ENCODE measurements at places on chromosomes 13 and 19.

DNA sequence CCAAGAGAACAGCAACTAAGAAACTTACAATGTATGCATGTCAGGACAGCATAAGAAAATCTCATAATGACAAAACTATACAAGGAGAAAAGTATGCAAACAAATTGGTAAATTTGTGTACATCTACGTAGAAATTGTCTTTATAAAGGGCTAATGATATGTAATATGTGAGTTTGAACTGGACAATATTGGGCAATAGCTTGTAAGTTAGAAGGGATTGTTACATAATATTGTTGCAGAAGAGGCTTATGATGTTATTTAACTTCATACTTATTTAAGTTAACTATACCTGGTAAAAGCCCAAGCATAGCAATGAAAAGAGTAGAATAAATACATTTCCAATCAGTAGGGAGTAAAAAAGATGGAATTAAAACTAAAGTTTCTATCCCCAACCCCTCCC lies 134.0 kb downstream of the MAB21L1 start:
- DNase-seq = no peak

- no peak for DNase-seq
Measured at GRCh38 chr19:2289714-2290435, 7.9 kb upstream of the PEAK3 start.

DNA sequence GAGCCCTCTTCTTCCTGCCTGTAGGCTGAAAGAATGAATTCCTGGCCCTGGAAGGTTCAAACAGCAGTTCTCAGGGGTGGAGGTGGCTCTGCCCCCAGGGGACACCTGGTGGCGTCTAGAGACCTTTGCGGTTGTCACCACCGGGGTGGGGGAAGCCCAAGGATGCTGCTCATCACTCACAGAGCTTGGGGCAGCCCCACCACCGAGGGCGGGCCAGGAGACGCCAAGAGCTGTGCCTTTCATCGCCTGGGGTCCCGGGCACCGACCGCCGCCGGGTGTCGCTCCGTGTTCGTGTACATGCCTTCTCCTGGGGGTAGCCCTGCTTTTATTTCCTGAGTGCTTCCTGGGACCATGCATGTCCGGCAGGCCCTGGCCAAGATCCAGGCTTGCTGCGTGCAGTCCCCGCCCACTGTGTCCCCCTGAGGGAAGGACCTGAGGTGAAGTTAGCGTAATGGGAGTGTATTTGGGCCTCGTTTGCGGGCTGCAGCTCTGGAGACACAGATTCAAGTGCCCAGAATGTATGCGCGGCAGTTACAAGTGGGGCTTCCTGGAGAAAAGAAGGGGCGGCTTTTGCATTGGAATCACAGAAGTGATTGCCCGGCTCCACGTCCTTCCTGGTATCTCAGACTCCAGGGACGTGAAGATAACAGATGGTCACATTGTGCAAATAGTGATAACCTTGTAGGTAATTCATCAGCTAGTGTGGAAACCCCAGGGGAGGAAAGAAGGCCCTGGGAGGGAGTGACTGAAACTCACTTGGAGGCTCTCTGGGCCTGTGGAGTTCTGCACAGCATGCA lies 7.8 kb downstream of the DOT1L start:
- peak; percentile 71 for DNase-seq

DNA sequence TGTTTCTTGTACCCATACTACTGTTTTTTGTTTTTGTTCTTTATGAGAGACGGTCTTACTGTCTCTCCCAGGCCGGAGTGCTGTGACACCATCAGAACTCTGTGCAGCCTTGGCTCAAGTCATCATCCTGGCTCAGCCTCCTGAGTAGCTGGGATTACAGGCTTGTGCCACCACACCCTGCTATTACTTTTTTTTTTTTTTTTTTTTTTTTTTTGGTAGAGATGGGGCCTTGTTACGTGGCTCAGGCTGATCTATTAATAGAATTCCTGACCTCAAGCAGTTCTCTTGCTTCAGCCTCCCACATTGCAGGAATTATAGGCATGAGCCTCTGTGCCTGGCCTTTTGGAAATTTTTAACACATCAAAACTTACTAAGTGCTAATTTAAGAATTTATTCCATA lies 2.9 kb upstream of the ZNF304 start:
- no peak for DNase-seq

DNA sequence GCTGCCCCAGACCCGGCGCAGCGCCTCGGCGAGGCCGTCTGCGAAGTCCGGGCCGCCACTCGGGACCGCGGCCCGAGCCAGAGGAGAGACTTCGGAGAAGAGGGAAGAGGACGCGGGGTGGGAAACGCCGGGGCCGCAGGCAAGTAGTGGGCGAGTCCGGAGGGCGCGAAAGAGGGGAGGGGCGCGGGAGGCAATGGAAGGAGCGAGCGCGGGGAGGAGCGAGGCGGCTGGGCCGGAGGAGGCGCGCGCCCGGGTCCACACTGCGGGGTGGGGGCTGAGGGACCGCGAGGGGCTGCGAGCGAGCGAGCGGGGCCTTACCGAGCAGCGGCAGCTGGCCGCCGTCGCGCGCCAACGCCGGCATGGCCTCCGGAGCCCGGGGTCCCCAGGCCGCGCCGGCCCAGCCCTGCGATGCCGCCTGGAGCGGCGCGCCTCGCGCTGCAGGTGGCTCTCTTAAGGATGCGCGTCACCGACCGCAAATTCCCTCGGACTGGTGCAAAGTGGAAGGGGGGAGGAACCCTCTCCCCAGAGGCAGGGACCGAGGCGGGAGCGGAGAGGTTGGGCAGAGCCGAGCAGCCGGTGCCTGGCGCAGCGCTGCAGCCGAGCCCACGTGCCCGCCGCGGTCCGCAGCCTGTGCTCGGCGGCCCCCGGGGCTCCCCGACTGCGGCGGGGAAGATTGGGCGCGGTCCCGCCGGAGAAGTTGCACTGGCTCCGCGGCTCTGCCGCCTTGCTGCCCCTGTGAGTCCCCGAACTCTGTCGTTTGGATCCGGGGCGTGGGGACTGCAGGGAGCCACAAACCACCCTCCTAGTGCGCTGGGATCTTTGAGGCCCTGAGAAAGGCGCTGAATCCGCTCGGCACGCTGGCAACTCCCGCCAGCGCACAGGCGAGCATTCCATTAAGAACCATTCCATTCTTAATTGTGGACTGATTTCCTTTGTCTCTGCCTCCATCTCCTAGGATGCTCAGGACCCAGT lies at the start of gene FLT3:
Gene FLT3 (minus strand): TSS at position 427 of the 972 bp plus-strand sequence. CDS start 66 bp downstream, at position 361.
- no peak for DNase-seq

DNA sequence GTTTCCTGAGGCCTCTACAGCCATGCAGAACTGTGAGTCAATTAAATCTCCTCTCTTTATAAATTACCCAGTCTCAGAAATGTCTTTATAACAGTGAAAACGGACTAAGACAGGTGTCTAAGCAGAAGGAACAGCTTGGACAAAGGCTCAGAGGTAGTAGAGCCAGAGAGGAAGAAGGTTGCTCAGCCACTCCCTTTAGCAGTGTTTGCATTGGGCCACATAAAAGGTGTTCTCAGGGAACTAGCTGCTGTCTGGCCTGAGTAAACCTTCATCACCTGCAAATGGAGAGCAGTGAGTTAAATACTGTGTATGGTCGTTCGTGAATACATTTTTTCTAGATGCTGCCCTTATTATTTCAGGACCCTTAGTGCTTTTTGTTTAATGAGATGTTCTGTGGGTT lies 383.4 kb downstream of the EFNB2 start:
- DNase-seq = no peak

GRCh38 chr13:53137779-53138178 lies 109.2 kb downstream of the OLFM4 start:
- DNase-seq = no peak

GRCh38 chr19:2507109-2507508 lies 31.2 kb downstream of the GADD45B start:
- DNase-seq = no peak

- DNase-seq = no peak
Measured at GRCh38 chr13:35744566-35745178, 268.2 kb upstream of the MAB21L1 start.

- DNase-seq = peak; percentile 78
Measured at GRCh38 chr19:48637948-48638830, 1.0 kb upstream of the DBP start.

GRCh38 chr19:16112778-16113177 lies 1.1 kb downstream of the RAB8A start:
- no peak for DNase-seq

DNA sequence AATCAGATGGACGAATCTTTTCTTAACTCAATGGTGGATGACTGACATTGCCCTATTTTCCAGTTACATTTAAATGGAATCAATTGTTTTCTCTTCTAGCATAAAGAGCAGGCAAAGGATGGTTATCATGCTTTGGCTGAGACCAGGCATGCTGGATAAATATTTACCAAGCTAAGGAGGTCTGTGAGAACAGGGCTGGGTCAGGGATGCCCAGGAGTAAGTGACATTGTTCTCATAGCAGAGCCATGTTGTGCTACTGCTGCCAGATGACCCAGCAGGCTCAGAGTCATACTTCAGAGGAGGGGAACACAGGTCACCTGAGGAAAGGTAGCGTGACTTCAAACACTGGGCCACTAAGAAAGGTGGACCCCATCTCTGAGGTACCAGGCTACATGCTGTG lies 116.0 kb upstream of the RNF113B start:
- DNase-seq = no peak

- no peak for DNase-seq
Measured at GRCh38 chr19:48487948-48488347, 18.8 kb downstream of the CYTH2 start.

- DNase-seq = no peak
Measured at GRCh38 chr13:113647351-113648215, 10.4 kb downstream of the ATP4B start.

- peak; percentile 85 for DNase-seq
Measured at GRCh38 chr19:52188822-52189734, 774 bp upstream of the PPP2R1A start.

GRCh38 chr19:2743099-2743498 lies 3.3 kb upstream of the SLC39A3 start:
- DNase-seq = no peak

DNA sequence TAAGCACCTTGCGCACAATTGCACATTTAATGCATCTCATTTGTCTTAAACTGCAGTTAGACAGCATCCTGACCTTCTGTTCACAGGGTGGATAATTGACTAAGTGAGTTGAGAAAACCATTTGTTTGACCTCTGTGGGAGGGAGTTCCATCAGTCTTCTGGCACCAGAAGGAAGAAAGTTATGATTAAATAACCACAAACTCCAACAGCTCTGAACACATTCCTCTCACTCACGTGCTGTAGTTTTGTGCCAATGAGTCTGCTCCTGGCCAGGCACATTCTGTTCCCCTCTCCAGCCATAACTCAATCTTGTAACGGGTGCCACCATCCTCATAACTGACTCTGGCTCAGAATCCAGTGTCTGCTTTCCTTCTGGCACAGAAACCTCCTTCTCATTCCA lies 817.2 kb downstream of the SLITRK1 start:
- no peak for DNase-seq
